ENCODE measurements at places on chromosomes 7 and 10.

DNA sequence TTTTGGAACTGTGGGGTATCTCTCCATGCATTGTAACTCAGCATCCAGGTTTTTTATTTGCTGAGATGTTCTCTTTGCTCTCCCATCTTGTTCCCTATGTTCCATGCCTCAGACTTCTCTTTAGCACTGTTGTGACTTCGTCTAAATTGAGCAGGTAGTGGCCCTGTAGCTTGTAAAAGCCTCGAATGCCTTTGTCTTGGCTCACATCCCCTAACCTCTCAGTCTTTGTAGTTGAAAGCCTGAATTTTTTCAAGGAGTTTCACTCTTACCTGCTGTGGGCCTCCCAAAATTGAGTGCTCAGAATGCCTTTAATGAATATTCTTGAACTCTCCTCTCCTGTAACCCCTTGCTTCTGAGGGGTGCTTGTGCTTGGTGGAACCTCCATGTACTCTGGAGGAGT is 1137.3 kb downstream of the REEP3 start:
- DNase-seq: no peak

- no peak for DNase-seq
Measured at GRCh38 chr10:111347386-111348013, 270.7 kb downstream of the ADRA2A start.

DNA sequence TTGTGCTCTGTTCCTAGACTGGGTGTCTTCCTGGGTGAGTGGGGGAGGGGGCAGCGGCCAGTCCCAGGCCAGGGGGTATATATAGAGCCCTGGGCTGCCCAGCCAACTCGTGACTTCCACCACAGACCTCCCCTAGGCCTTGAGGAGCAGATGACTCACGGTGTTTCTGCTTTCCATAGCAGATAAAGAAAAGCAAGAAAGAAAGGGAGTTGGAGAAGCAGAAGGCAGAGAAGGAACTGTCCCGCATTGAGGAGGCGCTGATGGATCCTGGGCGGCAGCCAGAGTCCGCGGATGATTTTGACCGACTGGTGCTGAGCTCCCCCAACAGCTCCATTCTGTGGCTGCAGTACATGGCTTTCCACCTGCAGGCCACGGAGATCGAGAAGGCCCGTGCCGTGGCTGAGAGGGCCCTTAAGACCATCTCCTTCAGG is 10.1 kb downstream of the CALHM2 start:
- no peak for DNase-seq

GRCh38 chr10:101536800-101537199 is 51.3 kb downstream of the POLL start:
- DNase-seq: no peak

- no peak for DNase-seq
Measured at GRCh38 chr10:96700374-96701099, 19.8 kb downstream of the PIK3AP1 start.

- no peak for DNase-seq
Measured at GRCh38 chr10:85067955-85068354, 739.6 kb downstream of the CCSER2 start.

GRCh38 chr10:61989995-61990760 is 88.7 kb downstream of the ARID5B start:
- no peak for DNase-seq

- DNase-seq: no peak
Measured at GRCh38 chr10:49161411-49161997, 26.7 kb downstream of the TMEM273 start.

All from stimulated activated CD4-positive, alpha-beta T cell treated with anti-CD3 and anti-CD28 coated beads, Interleukin-15, amount 100 ng/mL, for 48 hours (primary cell).